ENCODE measurements at places on chromosomes 3 and 15. TPM values are rescaled to one million over a fixed set of nuclear protein-coding genes. Genes with fewer than 3 reads are reported as not detected.
A peak's percentile ranks its signal among the peaks of the same experiment; 100 is the strongest.

DNA sequence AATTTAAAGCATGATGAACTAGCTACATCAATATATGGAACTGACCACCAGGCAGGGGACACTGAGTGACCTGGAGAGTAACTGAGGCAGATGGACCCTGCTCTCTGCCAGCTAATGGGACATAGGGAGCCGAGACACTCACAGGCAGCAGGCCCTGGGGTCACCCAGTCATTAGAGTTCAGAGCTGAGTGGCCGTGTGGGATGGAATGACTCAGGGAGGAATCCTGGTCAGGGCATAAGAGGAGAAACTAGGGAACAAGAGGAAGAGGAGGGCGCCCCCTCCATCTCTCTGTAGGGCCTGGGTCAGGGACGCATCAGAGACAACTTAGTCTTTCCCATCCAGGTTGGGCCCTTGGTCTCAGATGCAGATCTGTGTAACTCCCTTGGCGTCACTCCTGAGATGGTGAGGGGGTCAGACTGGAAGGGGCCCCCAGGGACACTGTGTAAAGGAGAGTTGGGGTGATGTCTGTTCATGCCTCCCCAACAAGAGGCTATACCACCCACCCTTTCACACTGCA, 39.8 kb downstream of the CCDC12 start:
- no peak for DNase-seq

- DNase-seq: no peak
Measured at GRCh38 chr15:83310521-83311456, 26.3 kb upstream of the BNC1 start.

DNA sequence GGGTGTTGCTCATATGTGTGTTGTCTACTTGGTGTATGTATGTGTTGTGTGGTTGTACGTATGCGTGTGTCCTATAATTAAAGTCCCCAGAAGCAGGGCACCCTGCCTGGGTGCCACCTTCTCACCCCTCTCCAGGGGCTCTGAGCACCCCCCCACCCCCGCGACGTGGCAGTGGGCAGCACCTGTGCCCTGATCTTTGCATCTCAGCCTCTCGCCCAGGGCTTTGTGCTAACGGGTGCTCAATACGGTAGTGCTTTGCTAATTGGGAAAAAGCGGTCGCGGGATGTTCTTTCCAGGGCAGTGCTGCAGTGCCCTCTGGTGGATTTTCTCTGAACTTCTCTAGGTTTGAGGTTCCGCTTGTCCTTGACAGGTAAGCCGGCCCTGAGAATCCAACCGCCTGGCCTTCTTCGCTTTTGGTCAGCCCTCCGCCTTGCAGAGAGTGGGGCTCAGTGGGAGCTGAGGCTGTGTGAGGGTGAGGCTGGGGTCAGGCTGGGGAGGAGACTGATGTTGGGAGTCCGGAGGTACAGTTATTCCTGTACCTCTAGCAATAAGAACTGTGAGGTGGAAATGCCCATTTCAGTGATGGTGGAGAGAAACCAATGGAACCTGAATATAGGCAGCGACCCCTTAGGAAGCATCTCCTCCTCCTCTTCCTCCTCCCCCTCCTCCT, 17.6 kb upstream of the EPHB3 start:
- DNase-seq: peak; percentile 36

- DNase-seq: no peak
Measured at GRCh38 chr3:123819949-123820348, 64.2 kb downstream of the MYLK start.

Gene ZIC4
- 1.00 TPM for polyA plus RNA-seq

Gene SLC6A11
- polyA plus RNA-seq: not detected

Data from psoas muscle (tissue), 8 donors.